Activated CD8-positive, alpha-beta memory T cell treated with anti-CD3 and anti-CD28 coated beads for 48 hours (primary cell): ENCODE measurements at places on chromosomes 6 and 20.

DNA sequence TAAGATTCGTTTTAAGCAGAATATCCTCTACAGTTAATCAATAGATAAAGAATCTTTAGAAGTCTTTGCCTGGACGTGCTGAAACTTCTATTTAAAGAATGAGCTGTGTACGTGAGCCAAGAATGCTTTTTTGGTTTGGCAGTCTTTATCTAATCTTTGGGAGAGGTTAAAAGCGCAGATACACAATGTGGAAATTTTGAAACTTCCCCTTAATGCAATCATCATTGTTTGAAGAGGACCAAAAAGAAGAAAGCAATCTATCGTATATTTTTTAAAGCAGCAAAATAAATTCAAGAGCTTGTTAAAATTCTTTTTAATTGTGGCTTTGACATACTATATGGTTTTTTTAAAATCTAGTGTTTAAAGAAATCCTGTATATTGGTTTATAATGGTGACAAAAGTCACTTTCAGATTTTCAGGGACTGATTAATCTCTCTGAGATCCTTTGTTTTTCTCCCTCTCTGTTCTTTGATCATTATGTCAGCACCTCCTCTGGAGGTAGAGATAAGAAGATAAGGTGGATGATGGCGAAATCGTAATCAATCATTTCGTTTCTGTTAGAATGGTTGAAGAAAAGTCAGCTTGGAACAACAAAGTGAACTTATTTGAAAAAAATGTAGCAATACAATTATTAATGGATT, 92.1 kb upstream of the FAM184A start:
- no peak for DNase-seq

DNA sequence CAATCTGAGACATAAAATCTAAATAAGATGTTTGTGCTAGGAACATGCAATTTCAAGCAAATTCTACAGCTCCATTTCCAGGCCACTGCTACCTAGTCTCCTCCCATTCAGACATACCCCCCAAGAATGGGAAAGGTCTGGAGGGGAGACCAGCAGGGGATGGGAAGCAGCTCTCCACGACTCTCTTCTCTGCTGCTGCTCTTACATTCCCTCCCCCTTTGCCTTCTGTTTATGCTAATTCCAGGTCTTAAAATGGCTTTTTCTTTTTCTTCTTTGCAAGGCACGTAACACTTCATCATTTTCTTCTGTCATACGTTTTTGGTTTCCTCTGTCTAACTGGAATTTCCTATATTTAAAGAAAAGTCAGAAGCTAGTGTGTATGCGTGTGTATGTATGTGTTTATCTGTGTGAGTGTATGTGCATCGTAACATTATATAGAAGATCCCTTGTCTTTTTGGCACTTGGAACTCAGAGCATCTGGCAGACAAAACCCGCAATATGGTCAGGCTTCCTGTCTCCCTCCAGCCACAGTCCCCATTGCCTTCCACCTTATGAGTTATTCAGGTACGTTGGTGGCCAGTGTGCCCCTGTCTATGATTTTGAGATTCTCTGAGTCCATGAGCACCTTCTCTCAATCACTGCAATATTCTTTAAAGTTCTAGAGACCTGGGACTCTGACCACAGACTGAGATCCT, 493.7 kb downstream of the BTBD3 start:
- no peak for DNase-seq

DNA sequence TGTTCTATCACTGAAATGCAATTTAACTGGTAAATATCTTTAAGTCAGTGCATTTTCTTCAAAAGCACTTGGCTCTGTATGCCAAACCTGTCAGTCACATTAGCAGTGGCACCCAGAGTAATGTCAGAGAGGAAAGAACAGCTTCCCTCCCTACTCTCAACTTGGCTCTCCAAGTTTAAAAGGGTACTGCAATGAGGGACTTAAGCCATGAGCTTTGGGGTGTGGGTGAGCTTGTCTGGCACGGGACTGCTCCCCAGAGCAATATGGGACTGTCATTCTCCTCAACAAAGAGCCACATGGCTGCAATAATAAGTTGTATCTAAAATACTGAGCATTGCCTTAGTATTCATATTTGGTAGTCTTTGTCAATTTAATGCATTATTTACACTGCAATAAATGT, 4.0 kb downstream of the GCM2 start:
- no peak for DNase-seq

GRCh38 chr20:20495729-20496503, 128.0 kb downstream of the INSM1 start:
- no peak for DNase-seq

- no peak for DNase-seq
These were observed 78.4 kb downstream of the PREX1 start for GRCh38 chr20:48749437-48749836.

DNA sequence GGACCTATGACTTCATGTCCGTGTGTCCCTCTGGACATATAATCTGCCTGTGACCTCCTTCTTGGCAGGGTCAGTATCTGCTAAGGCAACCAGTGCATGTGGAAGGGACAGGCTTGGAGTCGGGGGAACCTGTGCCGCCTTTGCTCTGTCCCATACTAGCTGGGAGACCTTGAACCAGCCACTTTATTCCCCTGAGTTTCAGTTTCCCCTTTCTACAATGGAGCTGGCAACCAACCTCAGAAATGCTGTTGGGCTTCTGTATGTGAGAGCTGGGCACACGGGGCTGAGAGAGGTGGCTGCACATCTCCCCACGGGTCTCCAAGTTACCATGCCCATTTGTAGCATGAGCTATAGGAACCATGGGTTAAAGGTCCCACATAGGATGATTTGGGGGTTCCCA, 53.8 kb downstream of the CD40 start:
- no peak for DNase-seq

- DNase-seq, result no peak
These were observed 302.9 kb downstream of the CDKAL1 start for GRCh38 chr6:20837189-20837588.

- no peak for DNase-seq
These were observed 71.1 kb upstream of the CTNNBL1 start for GRCh38 chr20:37622728-37623127.

GRCh38 chr6:56288347-56288746, 41.0 kb upstream of the COL21A1 start:
- DNase-seq, result no peak

DNA sequence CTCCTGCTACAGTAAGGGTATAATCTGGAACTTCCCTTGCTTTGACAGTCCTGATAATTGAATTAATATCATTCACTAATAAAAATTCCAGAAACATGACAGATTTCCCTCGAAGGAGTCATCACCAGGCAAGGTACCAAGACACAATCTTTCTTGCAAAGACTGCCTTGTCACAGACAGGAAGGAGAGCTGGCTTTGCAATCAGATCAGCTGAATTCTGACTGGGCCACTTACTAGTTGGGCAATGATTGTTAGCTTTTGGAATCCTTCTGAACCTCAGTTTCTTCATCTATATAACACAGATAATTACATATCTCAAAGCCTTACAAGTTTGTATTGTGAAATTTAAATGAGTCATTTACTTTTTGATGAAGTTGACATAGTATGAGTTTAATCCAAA, 344.2 kb downstream of the RFPL4B start:
- no peak for DNase-seq

DNA sequence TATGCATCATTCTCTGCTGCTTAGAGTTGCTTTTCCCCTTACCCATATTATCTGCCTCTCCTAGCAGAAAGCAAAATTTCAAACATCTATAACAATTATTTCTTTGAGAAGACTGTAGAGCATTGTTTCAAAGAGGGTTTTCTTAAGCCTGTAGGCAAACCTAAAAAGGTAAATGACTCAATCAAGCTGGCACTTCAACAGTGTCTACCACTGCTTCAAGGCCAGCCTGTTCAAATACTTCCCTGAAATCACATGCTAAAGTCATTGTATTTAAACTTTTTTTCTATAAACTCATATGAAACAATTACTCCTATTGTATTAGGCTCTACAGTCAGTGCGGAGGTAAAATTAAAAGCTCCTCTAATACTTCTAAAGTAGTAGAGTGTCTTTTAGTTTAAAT, 87.1 kb downstream of the OGFRL1 start:
- DNase-seq, result no peak

DNA sequence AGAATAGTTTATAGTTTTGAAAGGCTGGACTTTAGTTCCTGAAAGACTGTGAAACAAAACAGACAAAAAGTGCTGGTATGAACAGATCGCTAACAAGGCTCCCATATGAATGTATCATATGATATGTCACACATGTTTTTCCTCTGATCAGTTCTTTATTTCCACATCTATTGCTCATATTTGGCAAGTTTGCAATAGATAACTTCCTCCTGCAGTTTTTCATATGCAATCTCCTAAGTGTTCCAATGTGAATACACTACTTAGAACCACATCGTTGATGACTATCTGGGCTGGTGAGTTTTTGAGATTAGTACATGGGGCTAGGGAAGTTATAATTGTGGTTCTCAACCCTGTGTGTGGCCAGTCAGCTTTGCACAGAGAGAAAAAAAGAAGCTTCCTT, 23.1 kb downstream of the CRYBG1 start:
- no peak for DNase-seq

- DNase-seq, result no peak
These were observed 438.7 kb downstream of the BCKDHB start for GRCh38 chr6:80544976-80545722.

- DNase-seq, result no peak
These were observed 98.0 kb downstream of the KIF16B start for GRCh38 chr20:16475225-16475624.

DNA sequence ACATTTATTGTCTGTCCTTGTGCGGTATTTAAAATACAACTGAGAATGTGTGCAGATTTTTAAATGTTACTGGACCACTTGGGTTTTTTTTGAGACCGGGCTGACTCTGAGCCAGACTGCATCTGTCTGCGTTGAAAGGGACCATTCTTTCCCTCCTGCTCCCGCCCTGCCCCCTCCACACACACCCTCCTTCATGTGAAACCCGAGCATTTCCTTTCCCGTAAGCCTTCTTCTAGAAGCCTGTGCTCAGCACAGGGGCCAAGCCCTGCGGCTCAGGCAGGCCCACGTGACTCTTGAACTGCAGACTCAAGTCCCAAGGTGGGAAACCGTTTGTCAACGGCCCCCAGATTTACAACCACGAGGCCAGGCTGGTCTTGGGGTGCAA, 82.7 kb upstream of the FOXC1 start:
- no peak for DNase-seq

DNA sequence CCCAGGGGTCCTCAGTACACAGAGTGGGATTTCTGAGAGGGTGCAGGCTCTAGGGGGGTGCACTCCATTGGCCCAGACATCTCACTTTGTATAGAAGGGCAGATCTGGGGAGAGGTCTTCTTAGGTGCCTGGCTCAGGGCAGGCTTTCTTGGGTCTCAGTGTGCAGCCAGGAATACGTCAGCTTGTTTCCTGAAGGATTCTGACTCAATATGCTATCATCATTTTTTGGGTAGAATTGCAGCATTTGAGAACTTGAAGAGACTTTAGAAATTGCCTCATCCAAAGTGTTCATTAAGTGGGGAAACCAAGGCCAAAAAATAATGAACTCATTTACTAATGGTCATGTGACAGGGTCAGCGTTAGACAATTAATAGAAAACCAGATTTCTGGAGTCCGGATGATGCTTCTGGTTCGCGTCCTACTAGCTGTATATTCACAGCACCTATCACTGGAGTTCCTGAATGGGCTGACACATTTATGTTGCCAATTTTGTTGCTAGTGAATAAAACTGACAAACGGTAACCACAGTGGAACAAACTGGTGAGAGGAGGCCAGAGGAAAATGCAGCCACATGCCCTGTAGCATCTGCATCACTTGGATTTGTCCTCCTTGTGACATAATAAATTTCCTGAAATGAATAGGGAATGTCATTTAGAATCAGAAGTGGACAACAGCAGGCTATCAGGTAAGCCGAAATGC, 238.9 kb downstream of the TBC1D7 start:
- DNase-seq, result no peak

- DNase-seq, result no peak
These were observed 12.6 kb downstream of the TINAG start for GRCh38 chr6:54320871-54321270.

DNA sequence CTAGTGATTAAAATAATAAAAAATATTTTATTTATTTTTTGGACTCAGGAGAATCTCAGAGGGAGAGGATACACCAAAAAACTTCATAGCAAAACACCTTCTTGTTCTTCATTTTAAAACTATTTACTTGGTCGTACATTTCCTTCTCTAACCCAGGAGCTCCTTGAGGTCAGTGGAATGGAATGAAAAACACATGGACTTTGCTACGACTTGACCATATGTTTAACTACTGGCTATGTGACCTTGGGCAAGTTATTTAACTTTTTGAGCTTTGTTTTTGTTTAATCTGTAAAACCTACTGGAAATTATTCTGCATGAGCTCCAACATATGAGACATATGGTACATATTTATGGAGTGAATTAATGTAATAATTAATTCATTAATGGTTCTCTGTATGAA, 1005.5 kb upstream of the CITED2 start:
- DNase-seq, result no peak

DNA sequence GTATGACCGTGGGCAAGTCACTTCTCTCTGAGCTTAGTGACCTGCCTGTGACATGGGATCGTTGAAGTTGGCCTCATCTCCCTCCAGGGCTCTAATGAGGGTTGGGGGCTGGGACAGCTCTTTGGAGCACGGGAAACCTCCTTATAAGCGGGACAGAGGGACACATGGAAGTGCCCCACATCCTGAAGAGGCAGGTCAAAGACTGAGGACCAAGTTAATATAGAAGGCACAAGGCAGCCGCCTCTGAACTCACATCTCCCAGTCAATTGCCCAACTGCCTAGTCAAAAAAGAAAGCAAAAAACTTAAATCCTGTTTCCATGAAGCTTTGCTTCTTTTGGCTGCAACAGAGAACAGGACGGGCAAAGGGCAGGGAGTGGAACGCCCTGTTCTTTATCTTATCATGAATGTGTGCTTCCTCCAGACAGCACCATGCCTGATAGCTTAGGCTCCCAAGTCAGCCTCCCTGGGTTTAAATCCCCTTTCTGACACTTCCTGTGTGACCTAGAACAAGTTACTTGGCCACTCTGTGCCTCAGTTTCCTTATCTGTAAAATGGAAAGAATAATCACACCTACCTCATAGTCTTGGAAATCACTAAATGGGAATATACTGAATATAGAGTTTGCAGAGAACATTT, 27.1 kb downstream of the LBP start:
- DNase-seq, result no peak

DNA sequence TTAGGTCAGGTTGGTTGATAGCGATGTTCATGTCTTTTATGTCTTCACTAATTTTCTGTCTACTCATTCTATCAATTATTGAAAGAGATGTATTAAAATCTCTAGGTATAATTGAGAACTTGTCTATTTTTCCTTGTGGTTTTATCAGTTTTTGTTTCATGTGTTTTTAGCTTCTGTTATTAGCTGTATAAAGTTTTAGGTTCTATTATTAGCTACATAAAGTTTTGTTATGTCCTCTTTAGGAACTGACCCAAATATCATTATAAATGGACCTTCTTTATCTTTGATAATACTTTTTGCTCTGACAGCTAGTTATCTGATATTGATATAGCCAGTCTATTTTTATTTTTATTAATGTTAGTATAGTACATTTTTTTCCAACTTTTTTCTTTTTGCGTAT, 92.4 kb upstream of the TMEM170B start:
- no peak for DNase-seq
